Retinal pigment epithelial cell (primary cell): ENCODE measurements at places on chromosomes 3 and 15.

DNA sequence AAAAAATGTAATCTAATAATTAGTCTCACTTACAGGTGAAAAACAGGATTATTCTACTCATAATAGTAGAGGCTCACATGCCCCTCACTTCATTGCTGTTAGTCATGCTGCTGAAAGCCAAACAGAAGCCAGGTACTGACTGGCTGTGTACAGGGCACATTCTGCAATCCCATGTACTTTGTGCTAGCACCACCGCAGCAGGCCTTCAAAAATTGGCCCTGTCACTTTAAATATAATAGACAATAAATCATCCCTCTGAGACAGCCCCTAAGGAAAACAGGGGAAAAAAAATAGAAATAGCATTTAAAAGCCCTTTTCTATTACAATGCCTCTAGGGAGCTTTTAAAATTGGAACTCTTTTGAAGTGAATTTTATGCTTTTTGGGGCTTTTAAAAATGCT is 723.8 kb downstream of the TUSC7 start:
- no peak for DNase-seq

- no peak for DNase-seq
Observed at GRCh38 chr15:68818769-68819494, 1.8 kb downstream of the ANP32A start.

DNA sequence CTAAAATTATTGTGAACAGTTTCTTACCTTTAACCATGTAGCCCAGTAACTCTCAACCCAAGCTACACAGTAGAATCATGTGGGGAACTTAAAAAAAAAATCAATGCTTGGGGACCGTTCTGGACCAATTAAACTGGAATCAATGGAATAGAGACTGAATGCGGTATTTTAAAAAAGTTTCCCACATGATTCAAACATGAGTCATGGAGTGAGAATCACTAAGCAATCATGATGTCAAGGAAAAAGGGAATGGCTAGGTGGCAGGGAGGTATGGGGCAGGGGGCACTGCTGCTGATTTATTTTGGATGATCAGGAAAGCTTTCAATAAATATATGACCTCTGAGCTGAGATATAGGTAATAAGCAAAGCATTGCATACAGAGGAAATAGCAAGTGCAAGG is 250.5 kb upstream of the RORA start:
- DNase-seq = peak; percentile 18

DNA sequence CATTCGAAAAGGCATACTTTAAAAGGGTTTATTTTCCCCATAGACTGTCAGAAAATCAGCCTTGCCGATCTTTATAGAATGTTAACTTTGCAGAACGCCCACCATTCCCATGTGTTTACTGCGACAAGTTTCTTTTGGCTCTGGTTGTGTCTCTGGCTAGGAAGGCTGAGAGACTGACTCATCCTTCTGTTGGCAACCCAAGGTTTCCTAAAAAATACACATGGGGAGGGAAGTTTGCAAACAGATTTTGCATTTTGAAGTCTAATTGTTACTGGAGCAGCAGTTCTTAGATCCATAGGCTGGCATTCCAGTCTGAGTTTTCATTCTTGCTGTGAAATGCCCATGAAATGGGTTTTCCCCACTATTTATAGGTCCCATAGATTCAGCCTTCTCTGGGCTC is 37.9 kb upstream of the MINAR1 start:
- DNase-seq = no peak

- no peak for DNase-seq
Observed at GRCh38 chr3:140341203-140341602, 336.7 kb upstream of the TRIM42 start.

DNA sequence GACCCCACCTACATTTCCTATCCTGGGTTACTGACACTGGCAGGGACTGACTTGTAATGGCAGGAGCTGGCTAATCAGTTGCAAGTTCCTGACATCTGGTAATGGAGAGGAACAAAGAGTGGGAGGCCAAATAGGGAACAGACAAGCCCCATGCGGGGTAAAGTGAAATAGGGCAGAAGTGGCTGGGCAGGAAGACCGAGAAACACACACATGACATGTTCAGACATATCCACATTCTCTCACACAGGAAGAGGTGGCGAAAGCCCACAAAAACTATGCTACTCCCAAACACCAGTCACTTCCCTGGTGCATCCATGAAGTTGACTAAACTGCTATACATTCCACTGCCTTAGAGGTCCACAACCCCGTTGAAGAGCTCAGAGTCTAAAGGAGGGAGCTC is 394.1 kb upstream of the TBL1XR1 start:
- no peak for DNase-seq

DNA sequence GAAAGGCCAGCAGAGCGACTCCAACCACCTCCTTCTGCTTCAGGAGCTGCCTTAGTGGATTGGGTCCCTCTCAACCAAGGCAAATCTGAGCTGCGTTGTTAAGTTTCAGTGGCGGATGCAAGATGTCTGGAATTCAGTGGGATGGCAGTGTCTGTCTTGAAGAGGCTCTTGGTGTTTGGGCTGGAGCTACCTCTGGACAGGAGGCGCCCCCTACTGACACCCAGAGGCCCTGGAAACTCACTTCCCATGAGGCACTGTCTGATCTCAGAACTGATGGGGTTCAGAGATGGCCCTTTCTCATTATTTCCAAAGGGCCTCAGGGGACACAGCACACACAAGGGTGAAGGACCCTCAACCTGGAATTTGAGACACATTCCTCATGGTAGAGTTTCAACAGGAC is 6.0 kb upstream of the SLC28A1 start:
- peak; percentile 11 for DNase-seq

DNA sequence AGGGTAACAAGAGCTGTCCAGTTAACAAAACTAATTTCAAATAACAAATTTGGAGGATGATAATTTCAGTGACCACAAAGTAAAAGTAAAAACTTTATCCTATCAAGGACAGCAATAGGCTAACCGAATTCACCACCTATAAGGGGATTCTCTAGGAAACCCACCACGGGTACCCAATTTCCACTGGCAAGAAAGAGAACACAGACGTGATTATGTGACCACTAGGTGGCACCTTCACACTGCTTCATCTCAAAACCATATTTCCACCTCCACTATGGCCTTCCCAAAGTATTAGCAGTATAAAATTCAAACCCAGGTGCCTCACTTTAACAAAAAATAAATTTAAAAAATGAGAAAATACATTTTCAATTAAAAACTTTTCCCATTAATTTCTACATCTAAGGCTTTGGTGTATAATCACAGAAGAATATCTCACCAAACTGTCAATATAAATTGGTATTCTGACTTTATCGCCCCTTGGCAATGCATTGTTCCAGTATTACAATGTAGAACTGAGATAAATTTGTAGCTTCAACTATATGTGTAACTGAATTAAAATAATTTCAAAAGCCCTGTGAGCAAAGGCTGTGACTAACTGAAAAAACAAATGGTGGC is 96.5 kb downstream of the FSIP1 start:
- DNase-seq = no peak

DNA sequence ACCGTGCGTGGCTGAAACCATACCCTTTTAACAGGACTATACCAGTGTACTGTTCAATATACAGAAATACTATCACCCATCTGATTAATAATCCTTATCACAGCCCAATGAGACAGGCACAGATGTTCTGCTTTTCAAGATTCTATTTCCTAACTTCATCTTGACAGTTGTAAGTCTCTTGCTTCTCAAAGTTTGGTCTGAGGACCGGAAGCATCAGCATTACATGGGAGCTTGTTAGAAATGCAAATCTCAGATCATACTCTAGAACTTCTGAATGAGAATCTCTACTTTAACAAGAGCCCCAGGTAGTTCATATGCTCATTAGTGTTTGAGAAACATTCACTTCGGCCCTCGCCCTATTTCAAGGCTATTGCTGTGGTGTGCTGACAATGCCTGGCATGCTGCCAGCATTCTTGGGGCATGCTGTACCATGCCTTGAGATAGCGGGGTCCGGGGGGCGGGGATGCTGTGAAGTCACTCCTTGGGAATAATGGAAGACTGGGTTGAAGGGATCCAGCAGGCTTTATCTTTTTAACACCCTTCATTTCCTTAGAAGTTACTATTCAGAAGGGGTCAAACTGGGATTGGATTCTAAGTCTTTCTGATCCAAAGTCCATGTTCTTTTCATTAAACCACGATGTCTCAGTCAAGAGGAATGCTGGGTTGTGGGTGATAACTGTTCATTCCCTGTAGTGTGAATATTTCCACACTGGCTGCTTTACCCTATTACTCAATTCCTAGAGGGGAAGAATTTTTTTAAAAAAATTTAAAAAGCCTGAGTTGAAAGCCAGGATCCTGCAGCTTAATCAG is 194.7 kb downstream of the LPP start:
- DNase-seq = peak; percentile 100

- DNase-seq = no peak
Observed at GRCh38 chr3:197428952-197429351, 126.8 kb downstream of the BDH1 start.

GRCh38 chr3:52779011-52779836 is 1.8 kb downstream of the ITIH1 start:
- DNase-seq = no peak

- DNase-seq = peak; percentile 88
Observed at GRCh38 chr3:170802164-170803151, 67.5 kb downstream of the RPL22L1 start.

- DNase-seq = no peak
Observed at GRCh38 chr3:46372492-46373359, 2.0 kb downstream of the CCR5 start.

DNA sequence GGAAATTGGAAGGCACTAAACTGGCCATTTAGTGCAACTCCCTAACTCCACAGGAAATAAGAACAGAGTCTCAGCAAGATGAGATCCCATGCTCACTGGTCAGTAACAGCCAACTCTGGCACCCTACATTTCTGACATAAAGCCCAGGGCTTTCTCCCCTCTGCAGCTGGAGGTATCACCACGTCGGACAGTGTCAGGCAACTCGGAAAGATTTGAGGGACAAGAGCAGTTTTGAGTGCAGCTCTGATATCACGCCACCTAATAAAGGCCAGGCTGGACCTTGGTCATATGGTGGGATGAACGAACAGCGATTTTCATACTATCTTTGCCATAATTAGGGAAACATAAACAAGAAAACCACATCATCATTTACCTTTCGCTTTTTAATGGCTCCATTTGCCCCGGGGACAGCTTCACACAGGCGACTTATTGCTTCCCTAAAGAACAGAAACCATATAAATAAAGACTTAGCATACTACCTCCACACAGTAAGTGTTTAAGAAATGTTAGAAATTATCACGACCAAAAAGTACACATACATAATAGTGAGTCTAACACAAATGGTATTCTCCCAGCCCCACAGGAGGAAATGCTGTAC is 12.5 kb downstream of the EID1 start:
- no peak for DNase-seq

DNA sequence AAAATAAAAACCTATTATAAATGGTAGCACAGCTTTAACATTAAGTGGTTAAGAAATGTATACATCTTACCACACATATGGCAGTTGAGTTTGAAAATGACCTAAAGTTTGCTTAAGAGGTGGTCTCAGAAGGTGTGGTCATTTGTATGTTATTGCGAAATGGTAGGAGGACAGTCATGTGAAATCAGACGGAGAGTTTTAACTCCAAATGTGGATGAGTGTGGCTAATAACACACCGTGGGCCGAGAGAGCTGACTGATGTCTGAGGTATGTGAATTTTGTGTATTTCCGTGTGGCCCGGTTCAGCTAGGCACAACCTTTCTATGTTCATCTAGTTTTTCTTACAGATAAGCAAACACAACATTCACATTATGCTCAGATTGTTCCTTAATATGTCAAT is 71.9 kb downstream of the ARNT2 start:
- DNase-seq = no peak

DNA sequence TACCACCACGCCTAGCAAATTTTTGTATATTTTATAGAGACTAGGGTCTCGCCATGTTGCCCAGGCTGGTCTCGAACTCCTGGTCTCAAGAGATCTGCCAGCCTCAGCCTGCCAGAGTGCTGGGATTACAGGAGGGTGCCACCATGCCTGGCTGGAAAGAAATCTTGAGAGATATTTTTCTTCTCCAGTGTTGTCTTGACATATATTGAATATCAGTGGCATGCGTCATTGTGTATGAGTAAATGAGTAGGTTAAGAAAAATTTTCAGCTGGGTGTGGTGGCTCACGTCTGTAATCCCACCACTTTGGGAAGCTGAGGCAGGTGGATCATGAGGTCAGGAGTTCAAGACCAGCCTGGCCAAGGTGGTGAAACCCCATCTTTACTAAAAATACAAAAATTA is 3.5 kb upstream of the PIF1 start:
- DNase-seq = no peak

DNA sequence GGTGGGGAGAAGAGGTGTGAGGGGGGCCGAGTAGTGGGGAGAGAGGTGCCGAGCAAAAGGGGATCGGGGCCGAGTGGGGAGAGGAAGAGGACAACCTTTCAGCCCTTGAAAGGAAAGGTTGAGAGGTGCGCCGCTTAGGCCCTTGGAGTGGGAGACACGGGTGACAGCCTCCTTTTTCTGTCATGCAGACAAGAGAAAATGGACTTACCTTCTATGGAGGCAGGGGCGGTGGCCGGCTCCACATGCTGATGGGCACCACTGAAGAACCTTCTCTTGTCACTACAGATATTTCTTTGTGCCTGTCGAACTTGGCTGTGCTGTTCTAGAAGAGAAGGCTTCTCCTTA is 421 bp downstream of the KLHL18 start:
- DNase-seq = no peak

DNA sequence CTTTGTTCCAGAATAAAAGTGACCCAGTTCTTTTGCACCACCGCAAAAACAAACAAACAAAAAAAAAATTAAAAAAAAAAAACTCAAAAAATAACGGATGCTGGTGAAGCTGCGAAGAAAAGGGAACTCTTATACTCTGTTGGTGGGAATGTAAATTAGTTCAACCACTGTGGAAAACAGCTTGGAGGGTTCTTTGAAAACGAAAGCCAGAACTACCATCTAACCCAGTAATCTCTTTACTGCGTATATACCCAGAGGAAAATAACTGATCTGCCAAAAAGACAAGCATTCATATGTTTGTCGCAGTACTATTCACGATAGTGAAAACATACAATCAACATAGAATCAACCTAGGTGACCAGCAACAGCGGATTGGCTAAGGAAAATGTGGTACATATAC is 298.9 kb upstream of the CBLB start:
- DNase-seq = no peak

- DNase-seq = peak; percentile 82
Observed at GRCh38 chr3:38247366-38248035, 18.1 kb upstream of the SLC22A13 start.

GRCh38 chr3:154111365-154111935 is 9.7 kb upstream of the ARHGEF26 start:
- no peak for DNase-seq

GRCh38 chr15:101063891-101064794 is 145.0 kb downstream of the LRRK1 start:
- DNase-seq = peak; percentile 33

- DNase-seq = no peak
Observed at GRCh38 chr15:30870681-30871080, 33.0 kb upstream of the FAN1 start.
